Esophagus mucosa (tissue), 1 donor: ENCODE measurements at places on chromosomes 2 and 18.

DNA sequence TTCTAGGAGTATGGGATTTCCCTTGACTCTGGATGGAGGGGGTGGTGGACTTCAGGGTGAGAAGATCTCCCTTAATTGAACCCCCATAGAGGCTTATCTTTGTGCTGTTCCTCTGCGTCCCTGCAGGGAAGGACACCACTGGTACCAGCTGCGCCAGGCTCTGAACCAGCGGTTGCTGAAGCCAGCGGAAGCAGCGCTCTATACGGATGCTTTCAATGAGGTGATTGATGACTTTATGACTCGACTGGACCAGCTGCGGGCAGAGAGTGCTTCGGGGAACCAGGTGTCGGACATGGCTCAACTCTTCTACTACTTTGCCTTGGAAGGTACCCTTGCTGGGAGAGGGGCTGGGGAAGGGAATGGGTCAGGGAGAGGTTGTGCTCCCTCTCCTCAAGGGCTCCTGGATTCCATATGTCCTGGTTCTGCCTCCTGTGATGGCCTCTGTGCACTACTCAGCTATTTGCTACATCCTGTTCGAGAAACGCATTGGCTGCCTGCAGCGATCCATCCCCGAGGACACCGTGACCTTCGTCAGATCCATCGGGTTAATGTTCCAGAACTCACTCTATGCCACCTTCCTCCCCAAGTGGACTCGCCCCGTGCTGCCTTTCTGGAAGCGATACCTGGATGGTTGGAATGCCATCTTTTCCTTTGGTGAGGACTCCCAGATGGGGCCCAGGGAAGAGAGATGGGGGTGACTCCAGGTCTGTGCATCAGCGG is 19.3 kb downstream of the PRKAG3 start:
- ATAC-seq, result no peak

DNA sequence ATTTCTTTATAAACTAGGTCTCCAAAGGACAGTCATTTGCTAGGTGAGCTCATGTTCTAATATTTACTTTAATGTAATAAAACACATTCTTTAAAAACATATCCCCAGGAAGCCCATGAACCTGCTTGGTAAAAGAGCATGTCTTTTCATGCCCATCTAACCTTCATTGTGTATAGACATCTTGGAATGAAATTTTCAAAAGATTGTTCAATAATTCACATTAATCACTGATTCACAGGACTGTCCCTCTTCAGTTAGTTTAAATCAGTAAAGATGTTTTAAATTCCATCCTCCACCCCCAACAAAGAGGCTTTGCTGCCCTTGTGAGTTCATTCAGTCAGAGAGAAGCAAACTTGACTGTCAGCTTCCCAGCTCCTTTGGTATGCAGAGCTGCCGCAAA is 633.4 kb upstream of the CELF4 start:
- no peak for ATAC-seq

GRCh38 chr2:215314896-215315295 is 3.0 kb downstream of the ATIC start:
- no peak for ATAC-seq

GRCh38 chr2:191365089-191365488 is 119.9 kb downstream of the MYO1B start:
- ATAC-seq, result no peak

DNA sequence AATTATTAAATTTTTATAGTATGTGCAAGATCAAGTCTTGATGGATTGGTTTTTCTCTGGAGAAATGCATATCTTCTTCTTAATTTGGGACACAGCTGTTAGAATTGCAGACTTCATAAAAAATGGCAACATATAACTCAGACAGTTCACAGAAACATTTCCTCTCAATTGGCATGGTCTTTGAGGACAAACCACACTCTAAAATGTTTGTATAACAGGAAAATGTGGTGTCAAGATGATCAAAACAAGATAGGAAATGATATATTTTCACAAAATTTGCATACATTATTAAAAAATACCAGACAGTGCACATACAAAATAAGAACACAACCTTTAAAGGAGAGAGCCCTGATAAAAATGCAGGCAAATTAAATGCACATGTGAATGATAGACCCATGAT is 63.9 kb downstream of the ICOS start:
- no peak for ATAC-seq
